ENCODE measurements at places on chromosomes 3 and 15. TPM values are rescaled to one million over a fixed set of nuclear protein-coding genes. Genes with fewer than 3 reads are reported as not detected.

C15orf62 gene
- 0.19 TPM for total RNA-seq

CAMK1 gene
- total RNA-seq, result 7.1 TPM

PAK6 gene
- total RNA-seq, result 1.1 TPM

FETUB gene
- total RNA-seq, result not detected

ITIH3 gene
- total RNA-seq, result 0.36 TPM

C3orf70 gene
- total RNA-seq, result 5.7 TPM
